Suppressor macrophage treated with lipopolysaccharide for 4 hours (primary cell): ENCODE measurements at places on chromosomes 6 and 20.

GRCh38 chr20:25083773-25084625, 2.1 kb upstream of the VSX1 start:
- no peak for DNase-seq

GRCh38 chr6:111558690-111559187, 46.9 kb downstream of the TRAF3IP2 start:
- DNase-seq: no peak

DNA sequence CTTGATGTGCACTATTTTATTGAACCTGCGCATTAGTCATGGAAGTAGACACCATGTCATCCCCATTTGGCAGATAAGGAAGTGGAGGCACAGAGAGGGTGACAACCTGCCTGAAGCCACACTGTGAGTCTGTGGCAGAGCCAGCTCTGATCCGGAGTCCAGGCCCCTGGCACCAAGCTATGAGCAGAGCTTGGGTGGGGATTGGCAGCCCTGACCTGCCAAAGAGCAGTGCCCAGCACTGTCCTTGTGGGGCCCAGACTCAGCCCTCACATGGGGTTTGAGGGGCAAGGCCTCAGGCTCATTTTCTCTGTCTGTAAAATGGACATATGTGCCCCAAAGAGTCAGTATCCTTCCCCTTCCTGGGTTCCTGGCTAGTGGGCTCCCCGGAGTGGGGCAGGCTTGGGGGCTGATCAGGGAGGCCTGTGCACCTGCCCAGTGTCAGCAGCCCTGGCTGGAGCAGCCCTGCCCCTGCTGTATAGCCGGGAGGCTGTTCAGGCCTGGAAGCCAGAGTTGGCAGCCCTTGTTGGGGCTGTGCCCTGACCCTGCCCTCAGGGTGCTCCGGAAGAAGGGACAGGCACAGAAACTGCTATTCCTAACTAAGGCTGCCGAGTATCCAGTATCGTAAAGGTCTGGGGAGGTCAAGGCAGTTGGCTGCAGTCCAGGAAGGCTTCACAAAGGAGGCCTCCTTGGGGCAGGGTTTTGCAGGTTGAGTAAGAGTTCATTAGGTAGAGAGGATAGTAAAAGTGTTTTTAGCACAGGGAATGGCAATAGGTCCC, 38.7 kb downstream of the TGM2 start:
- no peak for DNase-seq

- DNase-seq: no peak
These were observed 48.0 kb upstream of the BCLAF1 start for GRCh38 chr6:136337606-136338005.

DNA sequence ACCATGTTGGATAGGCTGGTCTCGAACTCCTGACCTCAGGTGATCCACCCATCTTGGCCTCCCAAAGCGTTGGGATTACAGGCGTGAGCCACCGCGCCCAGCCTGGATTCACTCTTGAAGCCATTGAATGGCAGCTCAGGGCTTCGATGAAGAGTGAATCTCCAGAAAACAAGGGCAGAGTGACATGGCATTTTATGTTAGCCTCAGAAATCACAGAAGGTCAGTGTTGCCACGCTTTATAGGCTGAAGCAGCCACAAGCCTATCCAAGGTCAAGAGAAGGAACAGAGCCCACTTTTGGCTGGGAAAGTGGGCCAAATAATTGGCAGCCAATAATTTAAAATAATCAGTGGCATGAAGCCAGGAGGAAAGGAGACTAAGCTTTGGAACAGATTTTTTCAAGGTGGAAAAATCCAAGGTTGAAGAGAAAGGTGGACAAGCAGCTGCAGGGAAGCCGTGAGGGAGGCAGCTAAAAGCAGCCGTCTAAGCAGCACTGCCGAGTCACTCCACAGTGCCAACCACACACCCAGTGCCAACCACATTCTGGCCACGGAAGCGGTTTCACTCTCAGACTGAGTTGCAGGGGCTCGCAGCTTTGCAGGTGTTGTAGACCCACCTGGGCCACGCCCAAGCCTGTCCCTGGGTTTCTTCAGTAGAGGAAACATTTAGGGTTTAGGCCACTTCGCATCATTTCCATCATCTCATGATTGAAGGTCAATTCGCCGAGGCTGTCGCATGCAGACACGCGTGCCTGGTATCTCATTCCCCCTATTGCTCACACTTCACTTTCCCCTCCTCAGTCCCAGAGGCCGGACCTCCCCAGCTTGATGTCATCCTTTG, 17.4 kb upstream of the AVP start:
- no peak for DNase-seq

DNA sequence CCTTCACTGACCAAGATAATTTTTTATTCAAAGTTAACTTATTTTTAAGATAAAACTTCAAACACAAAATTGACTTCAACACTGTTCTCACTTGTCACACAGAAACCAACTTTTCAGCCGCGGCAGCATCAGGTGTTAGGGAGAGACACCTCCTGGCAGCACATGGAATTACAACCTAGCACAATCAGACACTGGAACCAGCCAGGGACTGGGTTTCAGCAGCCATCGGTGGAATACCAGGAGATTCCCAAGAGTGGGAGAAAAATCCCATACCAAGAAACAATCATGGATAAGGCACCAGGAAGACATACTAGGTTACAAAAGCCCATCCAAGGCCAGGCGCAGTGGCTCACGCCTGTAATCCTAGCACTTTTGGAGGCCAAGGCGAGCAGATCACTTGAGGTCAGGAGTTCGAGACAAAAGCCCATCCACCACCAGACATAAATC, 70.0 kb downstream of the SNX5 start:
- DNase-seq: peak; percentile 80

GRCh38 chr6:136411025-136411325, 121.3 kb upstream of the BCLAF1 start:
- no peak for DNase-seq

DNA sequence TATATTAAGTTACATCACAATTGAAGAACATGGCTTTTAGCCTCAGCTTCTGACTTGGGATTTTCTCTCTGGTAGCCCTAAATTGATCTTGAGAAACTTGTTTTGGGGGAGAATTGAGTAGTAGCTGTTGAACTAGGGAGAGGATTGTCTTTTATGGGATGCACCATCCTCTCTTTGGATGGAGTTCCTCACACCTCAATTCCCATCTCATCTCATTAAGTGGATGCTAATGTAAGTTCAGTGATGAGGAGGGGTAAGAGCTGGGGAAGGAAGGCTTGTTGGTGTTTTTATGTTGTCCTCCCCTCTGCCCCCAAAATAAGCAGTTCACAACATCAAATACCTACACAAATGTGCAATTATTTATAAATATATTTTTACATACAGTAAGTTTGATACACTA, 4.0 kb downstream of the GJA1 start:
- no peak for DNase-seq

- DNase-seq: no peak
These were observed 273.8 kb upstream of the AGPAT4 start for GRCh38 chr6:161547617-161548016.

- peak; percentile 18 for DNase-seq
These were observed 128.3 kb downstream of the UTRN start for GRCh38 chr6:144413418-144413817.

DNA sequence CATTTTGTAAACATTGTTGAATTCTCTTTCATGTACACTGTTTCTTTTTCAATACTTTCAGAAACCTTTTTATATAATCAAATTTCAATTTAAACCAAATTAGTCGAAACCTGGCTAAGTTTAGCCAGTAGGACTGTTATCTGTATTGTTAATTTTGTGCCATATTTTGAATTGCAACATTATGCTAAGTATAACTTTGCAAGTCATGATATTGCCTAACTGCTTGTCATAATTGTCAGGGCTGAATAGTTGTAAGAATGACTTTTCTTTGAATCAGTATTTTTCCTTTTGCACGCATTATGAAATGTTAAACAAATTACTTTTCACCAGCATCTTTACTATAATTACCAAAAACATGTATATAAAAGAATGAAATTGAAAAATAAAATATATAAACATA, 82.7 kb downstream of the SAMD3 start:
- DNase-seq: peak; percentile 30
